Renal cortical epithelial cell (primary cell): ENCODE measurements at places on chromosomes 11 and 22. TPM values are rescaled to one million over a fixed set of nuclear protein-coding genes. Genes with fewer than 3 reads are reported as not detected.

DNA sequence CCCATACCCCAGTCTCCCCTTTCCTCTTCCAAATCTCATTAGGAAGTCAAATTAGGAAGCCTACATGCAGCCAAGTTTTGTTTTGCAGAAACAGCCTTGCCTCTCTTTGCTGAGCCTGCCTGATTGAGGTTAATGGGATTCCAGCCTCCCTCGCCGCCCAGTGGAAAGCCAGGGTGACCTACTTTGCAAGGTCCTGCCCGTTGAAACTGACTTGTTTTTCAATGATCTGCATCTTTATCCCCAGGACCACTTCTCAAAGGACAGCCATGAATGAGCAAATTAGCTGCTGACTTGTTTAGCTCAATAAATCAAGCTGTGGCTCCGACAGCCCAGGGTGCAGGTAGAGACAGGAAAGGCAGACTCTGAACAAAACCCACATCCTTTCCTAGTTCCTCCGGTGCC lies 110.4 kb downstream of the RRAS2 start:
- no peak for DNase-seq

GRCh38 chr22:41983513-41984405 lies 14.5 kb downstream of the SEPTIN3 start:
- peak; percentile 25 for DNase-seq

DNA sequence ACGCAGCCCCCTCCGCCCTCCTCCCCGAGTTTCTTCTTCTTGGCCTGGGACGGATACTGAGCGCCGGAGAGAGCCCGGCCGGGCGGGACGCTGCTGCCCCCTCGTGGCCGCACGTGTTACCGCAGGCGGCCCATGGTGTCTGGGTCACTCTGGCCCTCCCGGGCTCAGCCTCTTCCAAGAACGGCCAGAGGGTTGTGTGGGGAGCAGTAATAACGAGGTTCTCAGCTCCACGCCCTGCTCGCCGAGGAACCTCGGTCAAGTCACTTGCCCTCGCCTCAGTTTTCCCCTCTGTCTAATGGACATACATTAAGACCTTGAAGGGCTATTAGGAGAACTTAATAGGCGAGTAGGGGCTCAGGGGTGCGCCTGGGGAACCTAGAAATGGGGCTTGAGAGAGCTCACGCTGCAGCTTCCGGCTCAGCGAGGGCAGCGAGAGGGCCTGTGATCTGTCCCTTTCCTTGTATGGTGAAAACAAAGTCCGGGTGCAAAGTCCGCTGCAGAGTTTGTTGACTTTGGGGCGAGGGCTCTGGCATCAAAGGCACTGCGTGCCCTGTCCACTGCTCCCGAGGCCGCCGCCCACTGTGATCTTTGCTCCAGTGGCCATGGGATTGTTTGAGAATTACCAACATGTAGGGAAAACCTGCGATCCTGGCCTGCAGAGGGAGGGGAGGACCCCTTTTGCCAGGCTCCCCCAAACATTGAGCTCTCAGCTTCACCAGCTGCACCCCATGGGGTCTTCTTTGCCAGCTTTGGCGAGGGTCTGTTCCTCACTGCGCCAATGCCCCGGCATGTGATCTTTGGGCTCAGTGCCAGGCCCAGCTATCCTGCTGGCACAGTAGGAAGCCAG lies 14.4 kb upstream of the LRP5 start:
- no peak for DNase-seq

- peak; percentile 91 for DNase-seq
Observed at GRCh38 chr11:126115816-126116331, 53.2 kb upstream of the CDON start.

DNA sequence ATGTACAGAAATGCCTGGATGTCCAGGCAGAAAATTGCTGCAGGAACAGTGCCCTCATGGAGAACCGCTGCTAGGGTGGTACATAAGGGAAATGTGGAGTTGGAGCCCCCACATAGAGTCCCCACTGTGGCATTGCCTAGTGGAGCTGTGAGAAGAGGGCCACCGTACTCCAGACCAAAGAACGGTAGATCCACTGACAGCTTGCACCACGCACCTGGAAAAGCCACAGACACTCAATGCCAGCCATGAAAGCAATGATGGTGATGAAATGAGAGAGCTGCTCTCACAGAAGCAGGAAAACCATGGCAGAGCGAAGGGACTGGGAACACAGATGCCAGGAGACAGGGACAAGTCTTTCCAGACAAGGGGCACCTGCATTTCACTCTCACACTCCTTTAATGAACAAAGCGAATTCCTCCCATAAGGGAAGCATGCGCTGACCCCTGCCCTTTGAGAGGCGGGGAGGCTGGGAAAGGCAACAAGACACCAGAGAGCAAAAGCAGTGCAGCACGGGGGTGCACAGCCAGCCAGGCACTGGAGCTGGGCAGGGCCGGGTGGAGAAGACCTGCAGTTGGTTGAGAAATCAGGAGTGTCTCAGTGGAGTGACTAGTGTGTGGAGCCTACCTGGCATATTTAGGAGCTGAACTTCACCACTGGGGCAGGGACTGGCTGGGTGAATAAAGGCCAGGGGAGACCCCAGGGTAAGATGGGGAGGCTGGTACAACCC lies 1025.2 kb downstream of the TBC1D22A start:
- no peak for DNase-seq

GRCh38 chr11:73266646-73267020 lies 5.5 kb upstream of the P2RY6 start:
- DNase-seq: no peak

- no peak for DNase-seq
Observed at GRCh38 chr11:10938231-10938630, 80.4 kb upstream of the ZBED5 start.

DNA sequence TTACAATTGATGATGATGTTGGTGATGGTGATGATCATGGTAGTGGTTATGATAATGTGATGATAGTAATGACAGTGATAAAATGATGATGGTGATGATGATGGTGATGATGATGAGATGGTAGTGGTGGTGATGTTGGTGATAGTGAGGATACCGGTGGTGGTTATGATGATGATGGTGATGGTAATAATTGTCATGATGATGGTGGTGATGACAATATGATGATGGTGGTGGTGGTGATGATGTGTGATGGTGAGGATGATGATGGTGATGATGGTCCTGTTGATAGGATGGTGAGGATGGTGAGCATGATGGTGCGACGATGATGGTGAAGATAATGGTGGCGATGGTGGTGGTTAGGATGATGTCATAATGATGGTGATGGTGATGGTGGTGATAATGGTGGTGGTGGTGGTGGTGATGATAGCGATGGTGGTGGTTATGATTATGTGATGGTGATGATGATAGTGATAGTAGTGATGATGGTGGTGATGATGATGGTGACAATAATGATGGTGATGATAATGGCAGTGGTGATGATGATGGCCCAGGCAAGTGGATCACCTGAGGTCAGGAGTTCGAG lies 1129.9 kb downstream of the BRD1 start:
- no peak for DNase-seq

DNA sequence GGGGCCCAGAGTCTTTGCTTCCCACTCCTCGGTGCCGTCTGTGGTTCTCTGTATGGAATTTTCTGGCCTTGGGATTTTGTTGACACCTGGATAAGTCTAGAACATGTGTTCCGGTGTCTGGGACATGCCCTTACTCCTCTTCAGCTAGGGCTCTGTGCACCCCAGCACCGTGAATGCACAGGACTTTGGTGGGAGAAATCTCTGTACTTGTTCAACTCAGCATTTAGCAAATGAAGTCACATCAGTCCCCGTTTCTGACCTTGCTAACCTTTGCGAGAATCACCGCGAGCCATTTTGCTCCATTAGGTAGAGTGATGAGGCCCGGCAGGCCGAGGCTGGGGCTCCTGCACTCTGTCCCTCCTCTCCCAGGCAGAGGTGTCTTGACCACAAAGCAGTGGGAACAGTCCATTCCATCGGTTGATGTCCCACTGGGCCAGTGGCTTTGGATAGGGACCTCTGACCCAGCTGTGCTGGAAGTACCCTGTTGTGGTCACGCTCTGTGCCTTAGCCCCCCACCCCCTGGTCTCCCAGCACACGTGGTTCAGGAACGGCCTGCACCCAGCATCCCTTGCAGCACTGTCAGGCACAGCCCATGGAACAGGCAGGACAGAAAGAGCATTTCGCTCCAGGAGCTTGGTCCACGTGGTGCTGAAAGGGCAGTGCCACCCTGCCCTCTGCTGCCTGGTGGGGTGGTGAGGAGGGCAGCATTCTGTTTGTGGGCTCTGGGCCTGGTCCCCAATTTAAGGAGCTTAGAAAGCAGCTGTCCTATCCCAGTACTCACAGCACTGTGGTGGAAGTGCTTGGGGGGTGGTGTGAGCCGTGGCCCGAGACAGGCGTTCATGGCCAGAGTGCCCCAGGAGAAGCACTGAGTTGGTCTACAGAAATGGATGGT lies 73.4 kb downstream of the MED15 start:
- no peak for DNase-seq

- DNase-seq: peak; percentile 14
Observed at GRCh38 chr11:30424844-30425243, 101.9 kb downstream of the ARL14EP start.

- DNase-seq: no peak
Observed at GRCh38 chr22:47193606-47194329, 431.3 kb downstream of the TBC1D22A start.

DNA sequence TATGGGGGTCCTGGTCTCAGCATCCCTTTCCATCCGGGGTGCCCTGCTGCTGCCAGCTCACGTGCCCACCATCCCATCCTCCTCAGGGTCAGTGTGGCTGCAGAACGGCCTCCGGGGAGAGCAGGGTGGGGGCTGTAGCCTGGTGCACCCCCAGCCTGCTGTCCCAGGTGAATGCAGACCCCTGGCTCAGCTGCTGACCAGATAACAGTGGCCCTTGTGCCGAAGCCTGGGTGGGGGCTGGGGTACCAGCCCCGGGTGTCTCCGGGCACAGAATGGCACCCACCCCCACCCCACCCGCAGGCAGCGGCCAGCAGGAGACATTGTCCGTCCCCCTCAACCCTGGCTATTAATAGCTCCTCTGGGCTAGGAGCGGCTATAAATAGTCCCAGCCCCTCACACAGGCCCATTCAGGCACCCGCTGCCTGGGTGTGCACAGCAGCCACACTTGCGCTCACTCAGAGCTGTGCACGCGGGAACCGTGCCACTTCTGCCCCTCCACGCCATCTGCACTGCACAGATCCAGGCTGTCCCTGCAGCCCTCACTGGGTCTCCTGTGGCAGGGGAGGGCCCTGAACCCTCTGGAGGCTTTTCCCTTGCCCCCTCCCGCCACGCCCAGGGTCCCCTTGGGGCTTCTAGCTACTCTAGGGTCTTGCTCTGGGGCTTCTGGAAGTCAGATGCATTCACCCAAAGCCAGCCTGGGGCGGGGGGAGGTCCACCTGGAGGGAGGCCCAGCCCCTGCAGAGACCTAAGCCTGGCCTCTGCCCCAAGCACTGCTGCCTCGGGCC lies 18.7 kb downstream of the CRELD2 start:
- DNase-seq: no peak

- peak; percentile 94 for DNase-seq
Observed at GRCh38 chr11:118938491-118939403, 13.0 kb upstream of the BCL9L start.

Gene GGTLC2
- not detected in 2 replicates for total RNA-seq

Gene SYT8
- total RNA-seq: 0.05 TPM in 1 of 2 replicates, not detected in the other

Gene SELENOH
- 48.1 and 94.8 TPM in 2 replicates for total RNA-seq

Gene TRIM51
- total RNA-seq: not detected in 2 replicates

Gene TOM1
- total RNA-seq: 15.1 and 23.6 TPM in 2 replicates

Gene BRSK2
- total RNA-seq: 0.17 and 0.30 TPM in 2 replicates

Gene KCNQ1OT1
- 0.35 and 4.8 TPM in 2 replicates for total RNA-seq

Gene GAL3ST1
- 2.6 and 6.4 TPM in 2 replicates for total RNA-seq

Gene KRTAP5-2
- not detected in 2 replicates for total RNA-seq

Gene SLC17A6
- not detected in 2 replicates for total RNA-seq
